HCT116 (cell line): ENCODE measurements at places on chromosomes 2 and 18.
A peak's percentile ranks its signal among the peaks of the same experiment; 100 is the strongest.

GRCh38 chr2:126664234-126664633 lies 8.3 kb downstream of the GYPC start:
- DNase-seq = no peak

- DNase-seq = no peak
Observed at GRCh38 chr2:177396703-177397460, 4.3 kb downstream of the AGPS start.

DNA sequence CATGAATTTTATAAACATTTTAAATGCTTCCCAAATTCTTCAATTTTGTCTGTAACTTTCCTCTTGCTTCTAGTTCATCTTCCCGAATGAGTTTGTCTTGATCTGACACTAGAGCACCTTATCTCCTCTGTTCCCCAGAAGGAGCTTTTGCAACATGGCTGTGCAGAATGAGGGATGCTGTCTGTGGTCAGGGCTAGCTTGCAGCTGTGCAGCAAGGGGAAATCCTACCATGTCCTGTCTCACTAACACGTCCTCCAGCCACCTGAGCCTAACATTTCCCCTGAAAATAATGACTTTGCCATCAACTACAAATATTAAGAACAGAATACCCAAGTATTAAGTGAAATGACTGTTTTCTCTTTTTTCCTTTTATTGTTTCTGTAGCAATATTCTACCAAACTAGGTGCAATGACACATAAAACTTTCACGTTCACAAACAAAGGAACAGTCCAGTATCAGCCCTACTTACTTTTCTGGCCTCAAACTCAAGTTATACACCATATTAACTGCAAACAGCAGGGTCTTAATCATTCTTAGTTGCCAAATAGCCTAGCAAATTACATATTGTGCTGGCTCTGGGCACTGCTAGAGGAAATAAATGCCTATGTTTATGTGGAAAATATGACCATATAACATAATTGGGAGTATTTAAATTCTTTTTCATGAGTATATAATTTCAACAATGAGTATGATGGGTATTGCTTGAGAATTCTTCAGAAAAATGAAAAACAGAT lies 423.3 kb downstream of the CMPK2 start:
- DNase-seq = no peak

DNA sequence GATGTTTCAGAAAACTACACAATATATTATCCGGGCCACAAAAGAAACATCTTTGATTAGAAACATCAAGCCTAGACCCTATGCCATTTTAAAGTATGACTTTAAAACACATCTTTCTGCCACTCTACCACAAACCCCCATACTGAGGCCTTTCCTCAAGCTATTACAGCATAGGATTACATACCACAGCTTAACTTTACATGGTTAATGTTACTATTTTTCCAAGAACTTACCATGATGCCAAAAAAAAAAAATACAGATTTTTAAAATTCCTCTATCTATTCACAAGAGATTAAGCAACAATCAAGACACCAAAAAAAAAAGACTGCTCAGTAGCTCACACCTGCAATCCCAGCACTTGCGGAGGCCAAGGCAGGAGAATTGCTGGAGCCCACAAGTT lies 9.0 kb downstream of the NCKAP1 start:
- no peak for DNase-seq

DNA sequence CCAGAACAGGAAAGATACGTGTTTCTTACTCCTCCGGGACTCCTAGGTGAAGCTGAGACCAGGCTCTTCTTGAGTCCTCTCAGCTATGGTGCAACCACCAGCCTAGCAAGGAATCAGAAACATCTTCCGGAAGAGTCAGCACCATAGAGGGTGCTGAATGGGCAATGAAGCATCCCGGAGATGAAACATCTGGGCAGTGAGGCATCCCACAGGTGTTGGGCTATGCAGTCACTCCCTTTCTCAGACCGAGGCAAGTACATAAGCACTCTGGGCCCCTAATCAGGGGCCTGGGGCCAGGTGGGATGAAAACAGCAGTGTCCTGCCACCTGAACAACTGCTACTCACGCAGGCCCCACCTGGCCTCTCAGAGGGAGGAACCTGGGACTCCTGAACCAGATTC lies 1.4 kb upstream of the CAPN10 start:
- no peak for DNase-seq

- DNase-seq = peak; percentile 46
Observed at GRCh38 chr2:26068602-26069298, 34.9 kb downstream of the RAB10 start.

DNA sequence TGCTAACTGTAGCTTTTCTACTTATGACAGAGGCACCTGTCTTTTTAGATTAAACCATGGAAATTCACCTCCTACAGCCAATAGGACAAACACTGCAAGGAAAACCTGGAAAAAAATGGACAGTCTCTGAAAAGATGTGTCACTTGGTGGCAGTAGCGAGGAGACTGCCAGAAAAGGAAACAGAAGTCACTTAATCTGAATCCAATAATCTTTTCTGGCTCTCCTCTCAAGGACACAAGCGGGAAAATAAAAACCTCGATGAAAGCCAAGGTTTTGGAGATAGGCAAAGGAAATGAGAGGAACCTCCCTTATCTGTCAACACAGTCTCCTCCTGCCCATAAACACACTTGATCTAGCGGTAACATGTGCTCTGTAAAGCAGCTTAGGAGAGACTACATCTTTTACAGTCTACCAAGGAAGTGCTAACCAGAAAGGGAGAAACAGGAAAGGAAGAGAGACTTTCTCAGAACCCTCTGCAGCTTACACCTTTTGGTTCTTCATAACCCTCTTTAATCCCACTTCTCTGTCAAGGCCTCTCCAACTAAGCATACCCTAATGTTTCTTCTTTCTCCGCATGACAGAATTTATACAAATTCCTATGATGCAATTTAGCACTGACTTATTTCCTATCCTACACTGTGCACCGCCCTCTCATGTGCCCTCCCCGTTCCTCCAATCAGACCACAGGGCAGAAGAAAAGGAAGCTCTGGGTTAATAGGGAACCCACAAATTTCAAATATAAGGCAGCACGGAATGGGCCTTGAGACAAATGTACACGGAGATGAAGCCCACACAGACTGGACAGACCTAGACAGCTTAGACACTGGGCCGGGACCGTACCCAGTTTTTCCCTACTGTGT lies 52.8 kb downstream of the CLASP1 start:
- DNase-seq = peak; percentile 33
